ENCODE measurements at places on chromosomes 2 and 18.

DNA sequence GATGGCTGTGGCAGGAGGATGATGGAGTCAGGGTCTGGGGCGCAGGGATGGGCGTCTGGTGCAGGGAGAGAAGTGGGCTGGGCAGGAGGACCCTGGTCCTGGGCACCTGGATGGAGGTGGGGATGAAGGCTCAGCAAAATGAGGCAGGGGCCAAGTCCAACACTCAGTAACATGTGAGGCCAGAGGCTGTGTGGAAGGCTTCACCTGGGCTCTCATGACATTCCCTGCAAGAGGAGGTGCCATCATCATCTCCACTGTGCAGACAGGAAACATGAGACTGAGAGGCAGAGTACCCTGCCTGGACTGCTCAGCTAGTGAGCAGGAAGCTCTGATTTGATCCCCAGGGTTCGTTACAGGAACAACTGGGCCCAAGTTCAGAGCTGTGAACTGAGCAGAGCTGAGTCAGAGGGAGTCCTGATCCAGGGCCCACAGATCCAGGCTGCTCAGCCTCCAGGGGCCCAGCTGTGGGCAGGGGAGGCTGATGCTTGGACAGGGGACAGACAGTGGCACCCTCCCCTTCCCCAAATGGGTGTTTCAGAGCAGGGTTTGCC is 36.9 kb downstream of the HJURP start:
- DNase-seq, result no peak

DNA sequence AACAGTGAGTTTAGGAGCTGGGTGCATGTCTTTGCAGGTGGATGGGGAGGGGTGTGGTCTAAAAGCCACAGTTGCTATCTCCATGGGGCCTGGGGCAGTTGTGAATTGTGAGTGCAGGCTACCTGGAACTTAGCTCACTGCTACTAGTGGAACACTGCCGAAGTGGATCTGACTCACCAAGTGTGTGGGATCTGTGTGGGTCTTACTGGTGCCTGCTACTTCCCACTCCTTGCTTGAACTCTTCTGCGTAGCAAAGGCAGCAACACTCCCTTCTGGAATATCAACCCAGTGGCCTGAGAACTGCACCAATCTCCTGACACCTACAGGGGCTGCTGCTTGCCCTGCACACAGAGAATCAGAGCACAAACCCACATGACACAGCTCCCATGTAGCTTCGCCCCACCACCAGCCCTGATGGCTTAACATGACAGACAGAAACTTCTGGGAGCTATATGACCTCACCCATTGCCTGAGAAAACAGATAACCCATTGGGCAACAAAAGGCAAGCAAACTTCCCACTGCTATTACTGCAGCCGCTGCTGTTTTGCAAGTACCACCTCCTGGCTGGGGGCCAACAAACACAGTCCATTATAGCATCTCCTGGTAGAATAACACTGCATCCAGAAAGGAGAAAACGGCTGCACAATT is 455.1 kb upstream of the DDX18 start:
- DNase-seq, result no peak

DNA sequence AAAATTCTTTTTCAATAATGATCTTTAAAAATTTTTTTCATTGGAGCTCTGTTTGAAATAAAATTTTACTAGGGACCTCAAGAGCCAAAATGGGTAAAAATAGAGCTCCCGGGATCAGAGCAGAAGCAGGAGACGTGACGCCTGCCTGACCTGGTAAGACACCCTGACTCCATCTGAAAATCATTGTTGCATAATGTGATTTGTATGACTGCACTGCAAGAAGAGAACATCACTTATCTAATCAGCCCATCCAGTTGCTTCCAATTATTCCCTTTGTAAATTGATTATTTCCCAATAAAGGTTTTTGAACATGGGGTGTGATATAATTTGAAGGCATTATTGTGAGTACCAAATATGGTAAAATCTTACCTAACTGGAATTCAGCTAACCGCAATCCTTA is 17.1 kb upstream of the TAF1B start:
- DNase-seq, result no peak

DNA sequence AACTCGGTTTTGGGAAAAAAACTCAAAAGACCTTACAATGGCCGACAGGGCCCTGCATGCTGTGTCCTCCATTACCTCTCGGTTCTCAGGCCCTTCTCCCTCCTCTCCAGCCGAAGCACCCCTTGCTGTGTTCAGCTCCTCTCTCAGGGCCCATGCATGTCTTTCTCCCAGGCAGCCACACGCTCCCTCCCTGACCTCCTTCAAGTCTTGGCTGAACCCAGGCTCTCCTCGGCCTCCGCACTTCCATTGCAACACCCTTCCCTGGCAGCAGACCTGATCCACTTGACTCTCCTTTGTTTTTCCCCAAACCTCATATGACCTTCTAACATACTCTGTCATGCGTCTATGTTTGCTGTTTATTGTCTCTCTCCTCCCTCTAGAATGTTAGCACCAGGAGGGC is 114.0 kb downstream of the CYP26B1 start:
- no peak for DNase-seq

DNA sequence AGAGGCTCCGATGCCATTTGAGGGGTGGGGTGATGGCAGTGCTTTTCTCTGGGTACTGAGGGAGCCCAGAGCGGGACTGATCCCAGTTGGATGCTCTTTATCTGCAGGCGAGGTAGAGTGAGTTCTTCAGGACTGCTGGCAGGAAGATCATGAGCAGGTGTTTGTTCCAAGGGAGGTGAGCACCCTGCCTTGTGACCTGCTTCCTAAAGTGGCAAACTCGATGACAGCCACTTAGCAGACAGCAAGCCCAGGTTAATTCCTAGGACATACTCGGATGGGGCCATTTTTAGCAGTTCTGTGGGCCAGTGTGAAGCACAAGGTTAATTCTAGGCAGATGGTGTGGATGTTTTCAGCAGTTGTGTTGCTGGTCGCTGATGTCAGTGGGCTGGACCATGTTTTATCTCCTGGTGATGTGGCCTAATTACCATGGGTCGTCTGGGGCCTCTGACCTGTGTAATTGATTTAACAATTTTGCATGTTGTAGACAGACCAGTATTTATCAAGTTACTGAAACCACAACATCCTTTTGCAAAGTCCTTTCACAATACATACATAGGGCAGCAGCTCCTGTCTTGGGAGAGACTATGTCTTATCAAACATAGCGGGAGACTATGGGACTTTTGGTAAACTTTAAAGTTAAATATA is 4.9 kb downstream of the FKBP1B start:
- no peak for DNase-seq

DNA sequence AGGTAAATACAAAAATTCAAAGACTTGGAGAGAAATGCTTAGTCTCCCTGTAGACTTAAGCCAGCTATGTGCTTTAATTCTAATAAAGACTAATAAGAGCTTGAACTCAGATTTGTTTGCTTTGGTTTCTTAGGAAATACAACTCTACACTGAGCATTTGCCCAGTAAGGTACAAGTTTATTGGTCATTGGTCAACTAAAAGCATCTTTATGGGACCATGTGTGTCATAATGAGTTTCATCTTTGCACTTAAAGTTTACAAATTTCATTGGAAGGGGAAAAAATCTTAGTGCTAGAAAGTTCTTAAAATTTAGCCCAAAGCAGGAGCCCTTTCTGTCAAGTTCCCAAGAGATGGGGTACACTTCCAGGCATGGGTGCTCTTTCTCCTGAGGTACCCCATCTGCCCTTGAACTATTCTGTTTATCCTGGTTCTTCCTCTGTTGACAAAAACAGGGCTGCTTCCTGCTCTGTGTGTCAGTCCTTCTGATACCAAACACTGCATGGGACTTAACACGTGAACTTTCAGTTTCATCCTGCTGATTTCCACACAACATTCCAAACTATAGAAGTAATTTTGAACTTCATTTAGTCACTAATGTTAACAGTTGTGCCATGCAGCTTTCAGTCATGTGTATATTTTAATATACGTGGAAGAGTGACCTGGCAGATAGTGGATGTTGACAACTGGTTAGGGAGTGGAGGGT is 200.2 kb downstream of the TPGS2 start:
- peak; percentile 62 for DNase-seq

GRCh38 chr2:158202161-158202815 is 100.6 kb downstream of the UPP2 start:
- peak; percentile 6 for DNase-seq

DNA sequence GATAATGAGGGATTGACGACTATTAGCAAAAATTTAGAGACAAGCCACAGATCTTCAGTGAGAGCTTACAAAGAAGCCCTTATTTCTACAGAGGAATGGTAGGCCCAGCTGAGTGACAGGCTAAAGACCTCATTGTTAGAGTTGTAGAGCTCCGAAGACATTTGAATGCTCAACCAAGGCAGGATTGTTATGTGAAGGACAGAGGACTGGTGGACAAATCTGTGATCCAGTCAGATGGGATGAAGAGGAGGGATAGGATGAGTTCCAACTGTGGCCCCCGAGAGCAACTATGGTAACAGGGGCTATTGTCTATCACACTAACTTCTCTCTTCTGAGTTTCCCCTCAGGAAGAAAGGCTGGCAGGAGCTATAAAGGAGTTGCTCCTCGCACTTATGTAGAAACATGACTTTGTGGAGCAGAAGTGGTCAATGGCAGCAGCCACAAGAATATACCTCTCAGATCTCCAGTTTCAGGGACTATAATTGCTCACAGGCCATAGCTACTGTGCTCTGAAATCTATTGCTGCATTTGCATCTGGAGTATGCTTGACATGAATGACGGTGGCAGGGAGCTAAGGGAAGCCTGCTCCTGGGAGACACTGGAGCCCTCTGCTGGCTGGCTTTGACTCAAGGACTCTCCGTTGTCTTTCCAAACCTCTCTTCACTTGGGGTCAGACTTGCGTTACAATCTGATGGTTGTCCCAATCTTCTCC is 50.3 kb upstream of the GREB1L start:
- DNase-seq, result peak; percentile 72

DNA sequence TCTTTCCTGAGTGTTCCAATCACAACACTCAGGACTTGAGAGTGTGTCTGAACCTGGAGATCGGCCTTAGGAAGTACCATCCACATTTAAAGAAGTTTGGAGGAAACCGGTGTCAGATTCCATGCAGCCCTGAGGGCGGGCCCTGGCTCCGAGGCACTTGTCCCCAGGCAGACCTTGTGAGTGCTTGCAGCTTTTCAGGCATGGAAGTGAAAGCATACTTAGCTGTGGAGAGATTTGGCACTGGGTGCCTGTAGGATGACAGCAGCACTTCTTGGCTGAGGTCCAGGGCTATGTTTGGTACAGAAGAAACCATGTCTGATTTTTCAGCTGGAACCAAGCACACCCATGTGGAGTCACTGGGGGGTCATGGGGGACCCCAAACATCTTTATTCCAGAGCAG is 230.8 kb downstream of the SEPTIN10 start:
- peak; percentile 40 for DNase-seq

DNA sequence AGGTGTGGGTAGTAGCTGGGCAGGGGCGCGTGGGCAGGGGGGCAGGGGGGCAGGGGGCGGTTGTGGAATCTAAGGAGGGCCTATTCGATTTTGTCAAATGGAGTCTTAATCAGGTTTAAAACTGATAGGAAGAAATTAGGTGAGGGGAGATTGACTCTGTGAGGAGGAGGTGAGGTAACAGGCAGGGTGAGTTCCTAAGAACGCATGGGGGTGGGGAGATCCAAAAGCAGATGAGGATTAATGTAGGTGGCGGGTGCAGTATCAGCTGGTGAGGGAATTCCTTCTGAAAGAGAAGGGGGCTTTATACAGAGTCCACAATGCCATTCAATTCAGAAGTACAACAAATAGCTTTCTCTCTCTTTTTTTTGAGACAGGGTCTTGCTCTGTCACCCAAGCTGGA is 72.7 kb downstream of the CAB39 start:
- DNase-seq, result no peak

GRCh38 chr18:49581371-49581770 is 19.5 kb downstream of the LIPG start:
- DNase-seq, result no peak

DNA sequence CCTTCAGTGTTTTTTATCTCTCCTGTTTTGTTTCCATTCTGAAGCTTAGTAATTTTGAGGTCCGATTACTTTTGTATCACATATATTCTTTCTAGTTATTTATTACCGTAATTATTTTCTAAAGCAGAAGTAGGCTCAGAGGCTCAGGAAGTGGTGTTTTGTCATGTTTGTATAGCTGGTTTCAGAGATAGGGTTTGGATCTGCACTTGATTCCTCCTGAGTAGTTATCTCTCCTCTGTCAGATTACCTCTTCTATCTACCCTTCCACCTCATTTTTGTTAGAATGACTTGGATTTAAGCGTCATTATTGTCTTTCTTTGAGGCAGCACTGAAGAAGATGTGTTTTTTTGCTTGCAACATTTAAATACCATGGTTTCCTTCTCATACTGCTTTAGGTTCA is 95.4 kb downstream of the MTA3 start:
- no peak for DNase-seq

DNA sequence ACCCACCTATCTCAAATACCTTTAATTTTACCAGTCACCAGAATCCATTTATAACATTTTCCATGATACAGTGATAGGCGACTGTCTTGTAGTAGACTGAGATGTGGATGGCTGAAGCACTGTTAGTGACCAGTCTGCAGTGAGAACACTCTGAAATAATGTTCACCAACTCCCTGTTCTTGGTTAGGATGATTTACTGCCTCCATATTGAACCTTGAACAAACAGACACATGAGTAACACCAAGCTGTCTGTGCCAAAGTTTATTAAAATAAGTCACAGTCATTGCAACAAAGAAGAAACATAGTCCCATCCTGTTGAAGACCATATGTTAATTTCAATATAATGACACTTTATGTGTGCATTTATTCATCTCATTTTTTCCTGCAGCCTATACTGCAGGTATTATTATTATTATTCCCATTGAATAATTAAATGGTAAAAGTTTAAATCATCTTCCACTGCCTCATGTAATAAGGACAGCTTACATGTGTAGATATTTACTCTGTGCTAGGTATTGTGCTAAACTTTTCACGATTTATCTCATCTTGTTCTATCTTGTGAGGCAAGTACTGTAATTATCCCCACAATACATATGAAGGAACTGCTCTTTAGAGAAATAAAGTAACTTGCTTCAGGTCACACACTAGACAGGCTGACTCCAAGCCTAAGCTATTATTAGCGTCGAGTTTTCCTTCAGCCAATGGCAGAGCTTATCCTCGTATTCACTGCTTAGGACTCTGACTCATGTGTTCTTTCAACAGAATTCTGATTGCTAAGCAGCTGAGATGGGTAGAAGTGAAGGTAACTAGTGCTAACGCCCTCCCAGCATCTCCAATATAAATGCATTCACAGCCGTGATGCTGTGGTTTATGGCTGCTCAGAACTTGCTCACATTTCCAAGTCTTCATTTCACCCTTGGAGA is 62.5 kb downstream of the ONECUT2 start:
- peak; percentile 6 for DNase-seq

DNA sequence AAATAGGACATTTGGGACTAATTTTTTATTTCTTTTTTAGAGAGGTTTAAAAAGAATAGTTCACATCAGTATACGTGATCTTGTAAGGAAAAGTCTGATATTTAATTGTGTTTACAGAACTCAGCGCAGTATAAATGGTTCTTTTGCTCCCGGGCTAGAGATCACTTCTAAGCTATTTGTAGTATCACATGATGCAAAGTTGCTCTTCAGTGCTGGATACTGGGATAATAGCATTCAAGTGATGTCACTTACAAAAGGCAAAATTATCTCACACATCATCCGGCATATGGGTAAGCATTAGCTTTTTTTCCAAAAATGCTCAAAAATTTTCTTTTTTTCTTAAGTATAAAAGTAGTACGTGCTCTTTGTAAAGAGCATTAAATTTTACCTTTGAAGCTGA is 37.4 kb upstream of the CYP20A1 start:
- no peak for DNase-seq

Measured in ELR (cell line).